ENCODE measurements at places on chromosomes 1 and 21.
A peak's percentile ranks its signal among the peaks of the same experiment; 100 is the strongest.

DNA sequence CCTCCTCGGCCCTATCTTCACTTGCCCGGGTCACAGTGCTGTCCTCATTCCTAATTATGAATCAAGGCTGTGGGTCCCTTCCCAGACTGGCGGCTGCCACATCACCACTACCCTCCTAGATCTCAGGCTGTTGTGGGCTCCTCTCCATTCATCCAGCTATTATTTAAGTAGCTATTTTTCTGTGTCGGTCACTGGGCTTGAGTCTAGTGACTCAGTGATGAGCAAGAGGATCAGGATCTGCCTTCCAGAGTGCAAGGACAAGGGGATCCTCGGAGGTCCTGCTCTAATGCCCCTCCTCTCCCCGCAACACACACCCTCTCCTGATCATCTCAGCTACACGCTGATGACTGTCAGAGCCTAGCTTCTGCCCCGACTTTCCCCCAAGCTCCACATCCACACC is 34.1 kb downstream of the CDCP2 start:
- no peak for DNase-seq

- DNase-seq: no peak
These were observed 5.1 kb downstream of the LYPD8 start for GRCh38 chr1:248750496-248750895.

DNA sequence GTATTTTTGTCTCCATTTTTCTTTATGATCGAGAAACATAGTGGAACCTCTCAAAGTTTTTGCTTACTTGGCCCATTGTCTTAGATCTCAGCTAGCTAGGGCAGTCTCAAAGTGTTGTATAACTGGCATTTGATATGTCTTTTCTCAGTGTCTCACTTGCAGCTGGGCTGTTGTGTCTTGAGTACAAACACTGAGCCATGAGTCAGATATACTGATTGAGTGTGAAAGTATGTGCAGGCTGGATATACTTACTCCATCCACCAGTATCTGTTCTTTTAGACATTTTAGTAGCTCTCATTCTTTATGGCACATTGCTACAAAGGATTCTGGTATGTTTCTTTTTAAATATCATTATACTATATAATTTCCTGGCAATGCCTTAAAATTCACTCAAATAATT is 14.3 kb upstream of the GPR52 start:
- no peak for DNase-seq

- DNase-seq: no peak
These were observed 6.8 kb downstream of the SH2D2A start for GRCh38 chr1:156809711-156810366.

DNA sequence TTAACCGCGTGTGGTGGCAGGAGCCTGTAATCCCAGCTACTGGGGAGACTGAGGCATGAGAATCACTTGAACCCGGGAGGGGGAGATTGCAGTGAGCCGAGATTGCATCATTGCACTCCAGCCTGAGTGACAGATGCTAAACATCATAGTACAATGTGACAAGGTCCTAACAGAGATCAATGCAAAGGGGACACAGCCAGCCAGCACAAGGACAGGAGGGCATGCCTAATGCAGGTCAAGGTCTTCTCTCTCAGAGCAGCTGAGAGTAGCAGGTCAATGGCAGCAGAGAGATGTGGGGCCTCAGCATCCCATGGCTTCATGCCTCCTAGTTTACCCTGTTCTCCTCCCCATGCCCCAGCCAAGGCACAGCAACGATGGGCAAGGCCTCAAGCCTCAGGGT is 3.0 kb upstream of the SMIM11 start:
- no peak for DNase-seq

GRCh38 chr1:27016376-27016775 is 3.7 kb upstream of the TENT5B start:
- no peak for DNase-seq

- peak; percentile 35 for DNase-seq
These were observed 45.7 kb downstream of the ACOT7 start for GRCh38 chr1:6347641-6348487.

DNA sequence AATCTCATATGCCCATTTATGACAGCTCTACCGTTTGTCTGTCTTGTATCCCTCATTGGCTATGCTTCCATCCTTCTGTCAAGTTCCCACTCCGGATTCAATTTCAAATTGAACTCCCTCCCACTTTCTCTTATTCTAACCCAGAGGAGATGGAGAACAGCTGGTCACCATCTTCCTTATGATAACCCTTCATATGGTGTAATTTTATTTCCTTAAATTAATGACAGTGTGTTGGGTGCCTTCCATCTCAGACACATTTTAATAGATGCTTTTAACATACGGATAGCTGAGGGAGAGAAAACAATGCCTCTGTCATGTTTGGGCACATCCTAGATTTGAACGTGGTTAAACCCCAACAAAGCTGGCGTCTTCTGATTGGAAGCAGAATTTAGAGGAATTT is 103.0 kb upstream of the PLXNA2 start:
- DNase-seq: no peak

DNA sequence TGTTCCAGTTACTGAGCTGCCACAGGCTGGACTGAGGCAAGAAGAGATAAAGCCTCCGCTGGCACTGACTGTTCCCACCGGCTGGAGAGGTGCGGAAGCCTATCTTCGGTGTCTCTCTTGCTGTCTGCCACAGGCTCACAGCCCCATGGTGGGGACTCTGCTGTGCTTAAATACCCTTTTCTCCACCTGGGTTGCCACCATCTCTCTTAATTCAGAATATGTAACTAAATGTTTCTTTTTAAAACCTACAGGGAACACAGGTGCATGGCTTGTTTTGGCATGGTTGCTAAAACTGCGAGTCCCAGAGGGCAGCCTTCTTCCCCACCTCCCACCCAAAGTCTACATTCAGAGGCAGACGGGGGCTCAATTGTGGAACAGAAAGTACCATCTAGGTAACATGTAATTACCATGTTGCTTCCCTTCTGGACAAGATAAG is 8.1 kb upstream of the LBR start:
- DNase-seq: no peak

DNA sequence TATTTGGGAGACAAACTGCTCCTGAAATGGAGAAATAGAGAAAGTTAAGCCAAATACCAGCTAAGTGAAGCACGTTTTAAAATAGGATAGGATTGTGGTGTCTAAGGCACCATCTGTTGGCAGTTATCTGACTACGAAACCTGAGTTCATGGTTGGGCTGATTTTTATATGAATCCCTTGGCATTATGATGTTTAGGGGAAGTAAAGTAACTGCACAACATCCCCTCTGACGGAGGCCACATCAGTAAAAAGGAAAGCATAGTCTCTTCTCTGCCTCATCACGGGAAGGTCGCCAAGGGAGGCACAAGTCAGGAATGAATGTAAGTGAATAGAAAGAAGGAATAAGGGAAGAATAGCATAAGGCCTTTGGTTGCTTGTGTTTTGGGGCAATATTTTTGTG is 128.0 kb downstream of the PRRX1 start:
- no peak for DNase-seq

DNA sequence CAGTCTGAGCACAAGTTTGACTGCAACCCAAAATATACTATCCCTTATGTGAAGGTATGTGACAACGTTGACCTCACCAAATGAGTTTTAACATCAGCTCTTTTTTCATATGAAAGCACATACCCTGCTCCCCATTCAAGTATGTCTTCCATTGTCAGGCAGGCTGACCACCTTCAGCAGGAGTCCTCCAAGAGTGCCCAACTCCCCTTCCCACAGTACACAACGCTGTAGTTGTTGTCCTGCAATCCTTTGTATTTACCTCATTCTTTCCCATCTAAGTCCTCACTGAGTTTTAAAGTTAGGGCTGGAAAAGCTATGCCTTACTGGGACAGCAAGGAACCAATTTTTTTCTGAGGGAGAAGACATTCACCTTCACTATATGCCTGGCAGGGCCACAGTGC is 14.7 kb downstream of the SFPQ start:
- no peak for DNase-seq

DNA sequence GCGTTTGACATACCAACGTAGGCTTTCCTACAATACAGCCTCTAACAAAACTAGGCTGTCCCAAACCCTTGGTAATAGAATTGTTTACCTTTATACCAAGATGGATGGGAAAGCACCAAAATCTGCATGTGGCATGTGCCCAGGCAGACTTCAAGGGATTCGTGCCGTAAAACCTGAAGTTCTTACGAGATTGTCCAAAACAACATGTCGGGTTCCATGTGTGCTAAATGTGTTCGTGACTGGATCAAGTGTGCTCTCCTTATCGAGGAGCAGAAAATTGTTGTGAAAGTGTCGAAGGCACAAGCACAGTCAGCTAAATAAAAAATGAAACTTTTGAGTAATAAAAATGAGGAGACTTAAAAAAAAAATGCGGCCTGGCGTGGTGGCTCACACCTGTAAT is 5.1 kb downstream of the RPS27 start:
- DNase-seq: no peak

DNA sequence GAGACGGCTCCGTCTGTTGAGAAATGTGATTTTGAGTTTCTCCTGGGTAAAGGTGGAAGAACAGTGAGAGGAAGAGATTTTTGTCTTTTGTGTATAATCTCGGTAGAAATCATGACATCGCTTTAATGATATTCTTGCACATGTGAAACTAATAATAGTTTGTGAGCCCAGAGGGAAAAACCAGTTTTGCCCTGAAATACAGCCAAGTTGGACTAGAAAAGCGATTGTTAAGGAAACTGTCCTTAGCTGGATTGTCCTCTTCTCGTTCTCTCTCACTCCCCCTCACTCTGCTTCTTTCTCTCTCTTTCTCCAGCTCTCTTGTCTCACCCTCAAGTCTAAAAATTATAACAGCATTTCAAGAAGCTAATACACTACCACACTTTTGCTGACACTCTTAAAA is 17.1 kb downstream of the KCNJ6 start:
- DNase-seq: no peak

GRCh38 chr1:238176441-238176840 is 285.7 kb upstream of the ZP4 start:
- no peak for DNase-seq

DNA sequence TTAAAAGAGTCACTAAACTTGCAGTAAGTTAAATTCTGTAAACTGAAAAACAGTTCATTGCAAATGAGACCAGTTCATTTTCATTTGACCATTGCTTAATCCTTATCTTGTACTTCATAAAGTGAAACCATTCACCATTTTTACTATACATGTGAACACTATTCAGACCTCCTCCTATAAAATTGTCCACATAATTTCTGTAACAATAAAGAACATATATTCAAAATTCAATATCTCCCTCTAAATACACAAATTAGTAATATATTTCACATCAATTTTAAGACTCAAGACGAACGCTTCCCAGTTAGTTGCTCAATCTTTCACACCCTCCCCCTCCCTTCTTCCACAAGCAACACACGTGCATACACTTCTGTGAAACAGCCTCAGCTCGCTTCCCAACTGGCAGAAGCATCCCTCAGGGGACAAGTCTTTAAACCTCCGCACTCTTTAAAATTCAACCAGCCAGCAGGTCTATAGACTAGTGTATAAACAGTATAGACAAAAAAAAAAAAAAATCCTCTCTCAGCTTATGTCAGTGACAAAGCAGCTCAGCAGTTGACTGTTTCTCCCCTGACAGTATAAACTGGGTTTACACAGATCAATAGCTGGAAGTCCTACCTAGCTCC is 99.6 kb downstream of the DENND1B start:
- DNase-seq: no peak

- no peak for DNase-seq
These were observed 41.4 kb upstream of the CCDC190 start for GRCh38 chr1:162902416-162902815.

GRCh38 chr1:165823552-165824268 is 3.7 kb upstream of the UCK2 start:
- DNase-seq: no peak
